ENCODE measurements at places on chromosomes 2 and 18.

DNA sequence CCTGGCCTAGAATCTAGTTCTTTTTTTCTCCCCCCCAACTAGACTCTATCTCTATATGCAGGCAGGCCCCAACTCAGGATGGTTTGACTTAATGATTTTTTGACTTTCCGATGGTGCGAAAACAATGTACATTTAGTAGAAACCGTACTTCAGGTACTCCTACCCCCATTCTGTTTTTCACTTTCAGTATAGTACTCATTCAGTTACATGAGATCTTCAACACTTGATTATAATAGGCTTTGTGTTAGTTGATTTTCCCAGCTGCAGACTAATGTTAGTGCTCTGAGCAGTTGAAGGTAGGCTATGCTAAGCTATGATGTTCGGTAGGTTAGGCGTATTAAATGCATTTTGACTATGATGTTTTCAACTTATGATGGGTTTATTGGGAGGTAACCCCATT lies 37.7 kb downstream of the PLEKHB2 start:
- DNase-seq: no peak

- no peak for DNase-seq
Measured at GRCh38 chr2:216001216-216002100, 11.9 kb downstream of the MREG start.

DNA sequence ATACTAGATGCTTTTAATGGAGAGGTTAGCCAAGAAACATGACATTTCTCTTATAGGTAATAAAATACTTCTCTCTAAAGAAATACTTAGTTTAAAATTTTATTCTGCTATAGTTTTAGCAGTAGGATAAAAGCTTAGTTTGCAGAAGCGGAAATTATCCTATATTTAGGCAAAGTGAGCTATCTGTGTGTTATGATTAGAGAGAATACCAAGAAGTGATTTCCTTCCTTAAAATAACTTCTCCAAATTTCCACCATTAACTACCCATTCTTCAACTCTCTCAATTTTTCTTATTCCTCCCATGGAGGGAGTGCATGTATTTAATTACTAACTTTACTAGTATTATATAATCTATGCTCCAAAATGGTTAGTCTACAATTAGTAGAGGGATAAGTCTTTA lies 15.8 kb upstream of the IL1RL1 start:
- DNase-seq: no peak

- DNase-seq: no peak
Measured at GRCh38 chr18:79394534-79395307, 1.0 kb upstream of the NFATC1 start.

DNA sequence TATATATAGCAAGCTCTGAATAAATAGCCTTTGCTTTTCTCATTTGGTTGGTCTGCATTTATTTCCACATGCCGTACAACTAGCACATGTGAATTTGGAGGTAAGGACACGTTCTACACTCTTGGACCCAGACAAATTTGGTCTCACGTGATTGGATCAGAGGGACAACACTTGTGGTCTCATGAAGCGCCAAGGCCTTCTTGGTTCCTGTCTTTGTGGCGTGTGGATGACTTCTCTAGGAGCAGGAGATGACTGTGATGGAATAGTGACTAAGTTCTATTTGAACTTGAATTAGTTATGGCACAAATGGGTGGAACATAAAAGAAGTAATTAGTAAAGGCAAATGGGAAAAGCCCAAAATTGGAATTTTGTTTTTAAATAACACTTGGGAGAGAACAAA lies 206.9 kb downstream of the BCL2 start:
- DNase-seq: no peak

GRCh38 chr2:218366621-218367414 lies 10.2 kb downstream of the CATIP start:
- DNase-seq: no peak

GRCh38 chr2:172701250-172701649 lies 34.4 kb upstream of the RAPGEF4 start:
- no peak for DNase-seq

DNA sequence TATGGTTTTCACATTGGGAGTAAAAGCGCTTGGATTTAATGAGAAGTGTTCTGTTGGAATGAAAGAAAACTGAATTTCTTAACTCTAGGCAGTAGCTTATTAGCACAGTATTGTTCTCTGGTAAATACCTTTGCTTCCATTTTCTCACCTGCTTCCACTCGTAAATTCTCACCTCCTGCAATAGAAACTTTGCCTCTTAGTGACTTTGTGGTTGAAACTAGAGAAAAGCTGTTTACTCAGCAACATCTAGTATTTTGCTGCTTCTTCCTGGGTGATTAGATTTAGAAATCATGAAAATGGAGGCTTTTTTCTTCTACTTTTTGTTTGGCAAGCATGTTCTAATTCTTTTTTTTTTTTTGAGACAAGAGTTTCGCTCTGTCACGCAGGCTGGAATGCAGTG lies 385.4 kb downstream of the SPAG16 start:
- DNase-seq: peak; percentile 84

GRCh38 chr2:88036606-88037005 lies 19.0 kb downstream of the KRCC1 start:
- DNase-seq: no peak

GRCh38 chr2:37800176-37800858 lies 124.8 kb upstream of the RMDN2 start:
- no peak for DNase-seq

DNA sequence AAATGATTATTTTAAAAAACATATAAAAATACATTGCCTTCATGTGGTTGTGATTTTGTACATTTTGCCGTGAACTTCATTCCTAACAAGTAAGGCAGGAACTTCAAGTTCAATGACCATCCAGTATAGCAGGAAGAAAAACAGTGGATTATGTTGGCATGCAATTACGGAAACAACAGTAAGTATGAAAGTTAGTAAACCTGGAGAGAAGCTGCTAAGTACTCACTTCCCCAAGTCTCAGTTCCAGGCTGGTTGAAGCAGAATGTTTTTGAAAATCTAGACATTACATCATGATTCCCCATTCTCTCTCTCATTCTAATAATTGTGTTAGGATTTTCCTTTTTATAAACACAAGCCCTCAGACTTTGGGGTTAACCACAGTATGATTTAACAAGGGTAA lies 987.1 kb upstream of the KLHL29 start:
- no peak for DNase-seq

DNA sequence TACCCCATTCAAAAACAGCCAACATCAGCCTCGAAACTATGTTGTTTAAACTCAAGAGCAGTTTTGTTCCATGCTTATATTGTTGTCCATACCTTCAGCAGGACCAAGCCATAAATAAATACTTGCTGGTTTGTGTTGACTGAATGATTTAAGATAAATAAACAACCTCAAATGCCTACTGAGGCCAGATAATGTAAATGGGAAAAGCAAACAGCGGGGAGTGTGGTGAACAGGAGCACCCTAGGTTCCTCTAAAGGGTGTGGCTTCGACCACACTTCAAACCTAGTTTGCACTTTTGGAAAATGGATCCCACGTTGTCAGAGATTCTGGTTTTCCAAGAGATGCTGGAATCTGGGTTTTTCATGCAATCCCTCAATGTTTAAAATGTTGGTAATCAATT lies 1.7 kb upstream of the PMAIP1 start:
- DNase-seq: no peak

- DNase-seq: no peak
Measured at GRCh38 chr2:1772471-1773267, 28.4 kb upstream of the PXDN start.

GRCh38 chr2:28582595-28582994 lies 86.7 kb downstream of the PLB1 start:
- DNase-seq: no peak

DNA sequence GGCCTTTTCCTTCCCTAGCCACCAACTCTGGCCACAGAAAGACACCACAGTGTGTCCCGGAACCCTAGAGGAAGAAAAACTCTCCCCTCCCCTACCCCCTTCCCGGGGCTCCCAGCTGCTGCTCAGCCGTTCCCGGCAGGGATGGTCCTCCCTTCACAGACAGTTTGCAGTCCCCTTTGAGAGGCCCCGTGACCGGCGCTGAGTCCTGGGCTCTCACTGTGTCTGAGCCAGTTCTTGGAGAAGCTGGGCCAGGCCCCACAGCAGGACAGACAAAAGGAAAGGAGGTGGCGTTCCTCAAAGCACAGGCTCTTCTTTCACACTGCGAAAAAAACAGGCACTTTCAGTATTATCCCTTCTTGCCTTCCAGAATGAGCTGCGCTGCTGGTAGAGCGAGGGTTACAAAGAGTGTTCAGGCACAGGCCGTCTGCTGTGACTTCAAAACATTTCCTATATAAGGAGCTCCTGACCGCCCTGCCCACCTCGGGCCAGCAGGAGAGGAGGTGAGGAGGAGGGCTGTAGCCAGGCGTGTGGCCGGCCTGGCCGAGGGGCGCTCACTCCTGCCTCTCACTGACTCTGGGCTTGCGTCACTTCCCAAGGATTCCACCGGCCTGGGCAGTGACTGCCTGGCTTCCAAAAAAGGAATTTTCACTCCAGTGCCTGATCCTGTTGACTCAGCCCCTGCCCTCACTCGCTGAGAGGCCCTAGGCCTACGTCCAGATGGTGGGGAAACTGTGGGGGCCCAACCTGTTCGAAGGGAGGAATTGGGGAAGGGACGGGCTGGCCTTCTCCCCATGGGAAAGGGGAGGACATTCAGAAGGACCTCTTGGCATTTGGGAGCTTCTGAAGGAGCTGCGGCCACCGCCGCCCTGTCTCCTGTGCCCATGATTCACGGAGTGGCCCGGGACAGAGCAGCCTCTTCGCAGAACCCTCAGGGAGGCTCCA lies 24.9 kb downstream of the CIDEA start:
- DNase-seq: no peak

Data from MM.1S (cell line).